ENCODE measurements at places on chromosomes 16 and 17.

GRCh38 chr17:70493277-70493874, 324.0 kb downstream of the KCNJ2 start:
- no peak for DNase-seq

DNA sequence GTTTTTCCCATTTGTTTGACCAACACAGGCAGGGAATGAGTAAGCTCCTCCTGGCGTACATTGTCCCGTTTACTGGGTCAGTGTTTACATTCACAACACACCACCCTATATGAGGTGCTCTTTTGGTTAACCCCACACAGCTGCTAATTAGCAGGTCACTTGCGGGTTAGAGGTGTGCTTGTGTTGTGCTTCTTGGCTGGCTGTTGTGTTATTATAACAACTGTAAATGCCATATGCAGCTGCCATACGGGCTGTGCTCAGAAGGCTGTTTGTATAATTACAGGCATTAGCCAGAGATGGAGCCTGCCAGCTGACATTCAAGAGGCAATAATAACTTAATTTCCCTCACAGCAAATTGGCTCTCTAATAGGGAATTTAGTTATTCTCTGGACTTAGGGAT, 205.1 kb upstream of the ELAC2 start:
- no peak for DNase-seq

DNA sequence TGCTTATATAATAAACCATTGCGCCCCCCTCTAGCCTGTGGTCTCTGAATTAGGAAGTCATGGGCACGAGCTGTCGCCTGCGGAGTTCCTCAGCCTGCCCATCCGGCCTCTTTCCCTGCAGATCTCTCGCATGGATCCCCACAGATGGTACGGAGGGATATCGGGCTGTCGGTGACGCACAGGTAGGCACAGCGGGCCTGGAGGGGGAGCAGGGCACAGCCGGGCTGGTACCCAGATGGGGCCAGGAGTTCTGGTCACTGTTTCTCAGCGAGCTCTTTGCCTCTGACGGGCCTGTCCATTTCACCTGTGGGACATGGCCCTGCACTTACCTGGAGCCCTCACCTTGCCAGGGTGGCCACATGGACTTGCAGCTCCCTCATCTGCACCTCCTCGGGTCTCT, 42.6 kb upstream of the LGALS9 start:
- no peak for DNase-seq

- no peak for DNase-seq
Observed at GRCh38 chr17:29574732-29575510, 6.4 kb downstream of the TP53I13 start.

- no peak for DNase-seq
Observed at GRCh38 chr17:72974605-72975232, 117.8 kb downstream of the SLC39A11 start.

- DNase-seq: no peak
Observed at GRCh38 chr16:1466968-1467521, 7.8 kb downstream of the CLCN7 start.

DNA sequence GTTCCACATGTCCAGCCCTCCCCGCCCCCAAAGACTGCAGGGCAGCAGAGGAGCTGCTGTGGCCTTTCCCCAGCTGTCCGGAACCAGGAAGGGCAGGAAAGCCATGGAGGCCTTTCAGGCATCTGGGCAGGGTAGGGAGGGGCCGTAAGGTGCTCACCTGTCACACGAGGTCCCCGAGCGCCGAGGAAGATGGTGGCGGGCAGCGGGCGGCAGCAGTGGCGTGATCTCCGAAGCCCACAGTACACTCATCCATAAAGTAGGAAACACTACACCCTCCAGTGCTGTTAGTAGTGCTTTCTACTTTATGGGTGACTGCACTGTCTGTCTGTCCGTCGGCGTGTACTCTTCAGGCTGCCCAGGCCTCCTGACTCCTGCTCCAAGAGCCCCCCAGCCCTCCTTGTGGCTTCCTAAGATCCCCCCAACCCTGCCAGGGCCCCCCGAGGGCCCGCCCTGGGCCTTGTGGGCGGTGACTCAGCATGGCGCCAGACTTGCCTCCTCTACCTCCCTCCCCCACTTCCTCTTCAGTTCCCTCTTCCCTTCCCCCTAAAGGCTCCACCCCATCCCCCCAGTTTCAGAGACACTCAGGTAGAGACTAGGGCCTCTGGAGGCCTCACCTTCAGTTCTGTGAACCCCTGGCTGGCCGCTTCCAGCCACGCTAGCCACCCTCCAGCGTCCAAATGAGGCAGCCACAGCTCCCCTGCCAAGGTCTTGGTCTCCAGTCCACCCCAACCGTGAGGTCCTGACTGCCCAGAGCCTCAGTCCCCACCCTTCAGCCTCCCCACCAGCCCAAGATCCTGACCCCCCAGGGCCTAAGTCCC, 2.6 kb upstream of the TSPOAP1 start:
- DNase-seq: no peak

GRCh38 chr16:4892361-4893102, 44.4 kb downstream of the PPL start:
- DNase-seq: no peak

DNA sequence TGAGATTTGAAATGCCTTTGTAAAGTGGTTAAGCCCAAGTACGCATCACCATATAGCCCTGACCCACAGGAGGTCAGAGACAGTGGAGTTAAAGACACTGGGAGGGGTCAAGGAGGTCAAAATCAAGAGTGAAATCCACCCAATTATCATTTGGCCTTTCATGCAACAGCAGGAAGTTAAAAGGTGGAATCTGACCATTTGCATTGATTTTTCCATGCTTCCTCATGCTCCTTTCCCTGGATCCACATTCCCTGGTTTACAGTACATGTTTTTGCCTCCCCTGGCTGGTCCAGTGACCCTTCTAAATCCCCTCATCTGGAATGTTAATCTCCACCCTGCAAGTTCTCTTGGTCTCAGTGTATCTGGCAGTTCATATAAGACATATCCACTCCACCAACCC, 36.6 kb upstream of the TOM1L1 start:
- DNase-seq: no peak

DNA sequence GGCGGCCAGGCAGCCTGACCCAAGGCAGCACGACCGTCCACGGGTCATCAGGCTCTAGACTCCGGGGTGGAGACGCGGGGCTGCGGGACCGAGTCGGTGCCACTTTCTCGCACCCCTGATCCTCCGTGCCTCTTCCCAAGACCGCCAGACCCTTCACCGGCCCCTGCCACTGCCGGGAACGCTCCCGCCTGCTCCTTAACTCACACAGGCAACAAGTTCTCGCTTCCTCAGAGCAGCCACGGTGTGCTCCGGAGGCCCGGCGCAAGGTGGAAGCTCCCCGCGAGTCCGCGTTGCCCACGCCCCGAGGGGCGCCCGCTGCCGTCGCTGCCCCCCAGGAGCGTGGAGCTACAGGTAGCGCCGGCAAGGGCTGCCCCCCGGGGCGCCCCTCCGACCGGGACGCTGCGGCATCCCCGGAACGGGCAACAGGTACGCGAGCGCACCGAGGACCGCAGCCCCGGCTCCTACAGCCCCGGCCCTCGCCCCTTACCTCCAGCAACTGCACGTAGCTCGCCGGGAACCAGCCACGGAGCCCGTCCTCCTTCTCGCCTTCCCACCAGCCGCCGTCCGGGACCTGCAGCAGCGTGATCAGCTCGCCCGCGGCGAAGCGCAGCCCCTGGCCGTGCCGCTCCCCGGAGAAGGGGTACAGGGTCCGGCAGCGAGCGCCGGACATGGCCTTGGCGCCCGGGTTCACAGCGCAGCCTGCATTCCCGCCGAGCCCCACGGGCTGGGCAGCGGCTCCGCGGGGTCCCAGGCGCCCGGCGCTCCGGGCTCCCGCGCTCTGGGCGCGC, 491 bp downstream of the GAS7 start:
- peak; percentile 28 for DNase-seq

- no peak for DNase-seq
Observed at GRCh38 chr16:89365044-89365467, 125.3 kb downstream of the ANKRD11 start.

- no peak for DNase-seq
Observed at GRCh38 chr17:2190014-2190413, 113.6 kb downstream of the SMG6 start.

DNA sequence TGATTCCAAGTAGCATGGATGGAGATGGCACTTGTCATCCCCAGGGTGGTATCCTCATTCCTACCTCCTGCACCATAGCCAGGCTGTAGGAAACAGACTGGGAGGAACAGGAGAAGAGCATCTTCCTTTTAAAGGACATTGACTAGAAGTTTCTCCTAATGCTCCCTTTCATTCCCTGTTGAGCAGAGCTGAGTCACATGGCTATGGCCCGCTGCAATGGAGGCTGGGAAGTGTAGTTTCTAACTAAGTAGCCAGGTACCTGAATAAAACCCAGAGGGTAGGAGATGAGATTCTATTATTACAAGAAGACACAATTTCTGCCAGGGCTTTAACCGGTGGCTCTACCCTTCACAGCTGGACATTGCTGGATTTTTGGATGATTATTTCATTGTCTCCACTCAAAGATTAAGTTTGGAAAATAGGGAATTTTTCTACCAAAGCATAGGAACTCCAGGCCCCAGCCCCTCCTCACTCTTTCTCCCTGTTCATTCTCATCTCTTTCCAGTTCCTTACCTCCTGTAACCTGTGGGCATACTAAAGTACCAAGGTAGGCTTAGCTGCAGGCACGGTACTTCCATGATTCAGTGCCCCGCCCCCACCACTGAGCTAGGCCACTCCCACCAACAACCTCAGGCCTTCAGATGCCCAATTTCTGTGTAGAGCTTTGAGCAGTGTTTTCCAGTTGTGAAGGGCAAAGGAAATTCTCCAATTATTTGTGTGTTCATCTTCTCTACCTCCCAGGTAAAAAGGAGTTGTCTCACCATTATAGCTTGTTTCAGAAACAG, 378.3 kb downstream of the CDH13 start:
- no peak for DNase-seq

DNA sequence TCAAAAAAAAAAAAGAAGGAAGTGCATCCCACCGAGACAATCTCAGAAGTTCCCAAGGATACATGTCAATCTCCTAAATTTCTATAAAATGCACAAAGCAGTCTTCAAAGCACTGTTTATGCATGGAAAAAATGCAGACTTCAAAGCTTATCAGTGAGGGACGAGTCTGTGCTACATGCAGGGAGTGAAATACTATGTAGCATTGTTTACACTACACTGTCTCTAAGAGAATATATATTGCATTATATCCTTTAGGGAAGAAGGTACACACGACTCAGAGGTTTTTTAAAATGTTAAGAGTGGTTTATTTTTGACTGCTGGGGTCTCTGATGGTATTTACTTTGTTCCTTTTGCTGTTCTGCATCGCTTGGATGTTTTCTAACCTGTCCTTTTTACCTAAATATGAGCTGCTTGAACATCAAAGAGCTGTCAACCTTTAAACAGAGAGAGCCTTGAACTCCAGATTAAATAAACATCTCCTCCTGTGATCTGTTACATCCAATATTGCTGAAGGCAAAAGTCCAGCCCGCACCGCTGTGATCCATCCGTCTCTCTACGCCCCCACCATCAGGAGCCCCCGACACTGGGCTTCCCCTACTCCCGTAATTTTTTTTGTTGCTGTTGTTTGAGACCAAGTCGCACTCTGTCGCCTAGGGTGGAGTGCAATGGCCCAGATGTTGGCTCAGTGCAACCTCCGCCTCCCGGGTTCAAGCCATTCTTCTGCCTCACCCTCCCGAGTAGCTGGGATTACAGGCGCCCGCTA, 1.4 kb downstream of the FBXO31 start:
- DNase-seq: no peak

All from GM12891 (cell line).